ENCODE measurements at places on chromosomes 7 and 10.

DNA sequence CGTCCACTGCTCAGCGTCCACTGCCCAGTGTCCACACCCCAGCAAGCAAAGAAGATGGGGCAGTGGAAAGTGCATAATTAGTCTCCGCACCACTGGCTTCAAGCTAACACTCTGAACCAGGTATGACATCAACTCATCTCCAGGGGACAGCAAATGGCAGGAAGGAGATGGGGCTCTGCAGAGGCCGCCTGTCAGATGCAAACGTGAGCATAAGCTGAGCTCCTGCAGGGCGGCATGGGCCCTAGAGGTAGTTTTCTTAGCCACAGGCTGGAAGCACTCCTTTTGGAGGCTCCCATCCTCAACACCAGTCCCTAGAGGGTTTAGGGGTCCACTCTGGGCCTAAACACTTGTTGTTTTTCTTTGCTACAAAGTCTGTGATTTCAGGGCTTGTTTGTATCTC, 335.8 kb upstream of the MKI67 start:
- DNase-seq: no peak

DNA sequence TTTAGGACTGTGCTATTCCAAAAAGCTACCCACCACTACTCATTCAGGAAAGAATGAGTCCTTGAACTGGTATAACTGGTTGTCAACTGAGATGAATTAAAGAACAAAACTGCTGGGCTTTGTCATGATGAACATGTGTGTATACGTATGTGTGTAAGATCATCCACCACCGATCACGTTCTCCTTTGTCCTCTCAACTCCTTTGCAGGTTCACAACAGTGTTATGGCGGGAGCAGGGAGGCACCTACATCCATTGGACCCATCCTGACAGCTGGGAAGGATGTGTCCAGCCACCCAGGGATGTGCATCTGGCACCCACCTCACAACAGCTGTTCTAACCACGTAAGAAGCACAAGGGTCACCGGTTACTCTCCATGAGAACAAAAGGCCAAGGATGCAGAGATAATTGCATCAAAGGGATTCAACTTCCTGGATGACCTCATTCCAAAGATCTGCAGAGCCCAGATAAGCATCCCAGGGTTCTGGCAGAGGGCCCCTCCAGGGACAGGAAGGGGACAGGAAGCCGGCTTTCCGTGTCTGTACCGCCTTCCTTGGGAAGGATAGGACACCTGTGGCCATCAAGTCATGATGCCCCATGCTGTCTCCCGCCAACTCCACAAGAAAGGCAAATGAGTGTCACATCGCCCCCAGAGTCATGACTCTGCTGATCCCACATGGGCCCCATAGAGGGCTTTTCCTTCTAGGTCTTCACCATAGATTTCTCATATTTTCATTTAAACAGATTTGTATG, 66.1 kb downstream of the STEAP1B start:
- DNase-seq: no peak

- no peak for DNase-seq
Measured at GRCh38 chr10:129784891-129785290, 179.2 kb downstream of the EBF3 start.

- DNase-seq: no peak
Measured at GRCh38 chr7:155999631-156000489, 187.6 kb upstream of the SHH start.
